ENCODE measurements at places on chromosomes 3 and 15.

GRCh38 chr3:25610167-25610566, 54.5 kb downstream of the TOP2B start:
- no peak for DNase-seq

DNA sequence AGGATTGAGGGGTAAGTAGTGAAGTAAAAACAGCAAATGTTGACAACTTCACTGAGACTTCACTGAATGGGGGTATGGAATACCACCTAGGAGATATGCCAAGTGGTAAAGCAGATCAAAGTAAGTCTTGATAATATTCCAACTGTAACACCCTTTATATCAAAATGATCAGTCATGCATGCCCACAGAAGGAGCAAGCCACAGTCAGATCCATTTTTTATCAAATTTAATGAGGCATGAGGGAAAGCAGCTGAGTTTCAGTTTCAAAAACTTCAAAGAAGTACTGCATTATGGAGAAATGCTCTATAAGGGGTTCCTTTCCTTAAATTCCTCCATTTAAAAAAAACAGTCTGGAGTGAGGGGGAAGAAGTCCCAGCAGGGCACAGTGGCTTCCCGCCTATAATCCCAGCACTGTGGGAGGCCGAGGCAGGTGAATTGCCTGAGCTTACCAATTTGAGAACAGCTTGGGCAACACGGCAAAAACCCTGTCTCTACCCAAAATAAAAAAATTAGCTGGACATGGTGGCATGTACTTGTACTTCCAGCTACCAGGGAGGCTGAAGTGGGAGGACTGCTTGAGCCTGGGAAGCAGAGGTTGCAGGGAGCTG, 56.9 kb downstream of the TJP1 start:
- no peak for DNase-seq

GRCh38 chr3:169619793-169620192, 43.7 kb downstream of the MECOM start:
- DNase-seq = no peak

DNA sequence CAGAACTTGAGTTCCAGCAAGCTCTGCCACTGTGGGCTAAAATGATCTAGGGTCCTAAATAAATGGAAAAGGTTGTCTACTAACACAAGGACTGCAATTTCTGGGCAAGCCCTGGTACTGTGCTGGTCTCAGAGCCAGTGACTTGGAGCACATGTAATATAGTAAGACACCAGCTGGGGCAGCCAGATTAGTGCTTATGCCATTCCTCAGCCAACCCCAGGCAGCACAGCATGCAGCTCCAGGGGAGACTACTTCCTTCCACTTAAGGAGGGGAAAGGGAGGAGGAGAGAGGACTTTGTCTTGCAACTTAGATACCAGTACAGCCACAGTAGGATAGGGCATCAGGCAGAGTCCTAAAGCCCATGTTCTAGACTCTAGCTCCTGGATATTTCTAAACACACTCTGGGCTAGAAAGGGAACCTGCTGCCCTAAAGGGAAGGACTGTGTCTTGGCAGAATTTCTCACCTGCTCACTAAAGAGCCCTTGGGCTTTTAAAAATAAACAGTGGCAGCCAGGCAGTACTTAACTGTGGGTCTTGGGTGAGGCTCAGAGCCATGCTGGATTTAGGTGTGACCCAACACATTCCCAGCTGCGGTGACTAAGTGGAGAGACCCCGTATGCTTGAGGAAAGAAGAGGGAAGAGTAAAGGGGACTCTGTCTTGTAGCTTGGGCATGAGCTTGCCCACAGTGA, 223.7 kb upstream of the BCHE start:
- no peak for DNase-seq

GRCh38 chr3:152556731-152557254, 278.1 kb upstream of the P2RY1 start:
- no peak for DNase-seq

DNA sequence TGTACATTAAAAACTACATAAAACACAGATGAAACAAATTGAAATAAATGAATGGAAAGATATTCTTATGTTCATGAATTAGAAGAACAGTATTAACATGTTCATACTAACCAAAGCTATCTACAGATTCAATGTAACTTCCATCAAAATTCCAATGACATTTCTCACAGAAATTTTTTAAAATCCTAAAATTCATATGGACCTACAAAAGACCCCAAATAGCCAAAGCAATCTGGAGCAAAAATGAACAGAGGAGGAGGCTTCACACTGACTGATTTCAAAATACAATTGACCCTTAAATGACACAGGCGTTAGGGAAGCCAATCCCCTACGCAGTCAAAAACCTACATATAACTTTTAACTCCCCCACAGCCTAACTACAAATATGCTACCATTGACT, 39.4 kb downstream of the KPNA1 start:
- DNase-seq = no peak

DNA sequence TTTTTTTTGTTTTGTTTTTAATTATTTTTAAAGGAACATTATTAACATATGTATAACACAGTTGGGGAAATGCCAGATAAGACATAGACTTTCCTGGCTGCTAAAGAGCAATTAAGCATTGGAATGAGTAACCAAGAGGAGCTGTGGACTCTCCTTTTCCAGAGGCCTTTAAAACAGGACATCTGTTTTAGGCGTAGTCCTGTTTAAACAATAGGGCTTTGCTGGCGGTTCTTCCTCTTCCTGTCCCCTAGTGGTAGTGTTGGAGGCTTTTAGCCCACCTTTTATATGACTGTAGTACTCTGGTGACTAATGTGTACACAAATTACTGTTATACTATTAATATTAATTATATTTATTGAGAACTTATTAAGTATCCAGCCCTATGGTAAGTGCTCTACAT, 81.9 kb downstream of the PPARG start:
- DNase-seq = no peak

DNA sequence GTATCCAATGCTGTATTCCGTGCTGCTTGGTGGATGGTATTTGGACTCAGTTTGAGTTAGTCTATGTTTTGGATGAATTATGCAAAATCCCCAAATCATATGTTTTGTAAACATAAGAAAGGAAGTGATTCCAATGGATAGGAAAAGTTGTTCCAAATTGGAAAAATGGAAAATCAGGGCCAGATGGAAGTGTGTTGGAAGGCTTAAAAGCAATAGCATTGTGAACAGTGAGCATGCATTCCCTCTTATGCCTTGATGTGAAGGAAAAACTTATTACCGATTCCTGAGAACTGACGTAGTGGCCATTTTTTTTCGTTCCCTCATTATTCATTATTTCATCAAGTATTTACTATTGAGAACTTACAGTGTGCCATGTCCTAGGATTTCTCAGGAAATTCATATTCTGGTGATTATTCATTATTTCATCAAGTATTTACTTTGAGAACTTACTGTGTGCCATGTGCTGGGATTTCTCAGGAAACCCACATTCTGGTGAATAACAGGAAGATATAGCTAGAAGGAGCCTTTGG, 144.1 kb upstream of the TPRG1 start:
- DNase-seq = no peak

DNA sequence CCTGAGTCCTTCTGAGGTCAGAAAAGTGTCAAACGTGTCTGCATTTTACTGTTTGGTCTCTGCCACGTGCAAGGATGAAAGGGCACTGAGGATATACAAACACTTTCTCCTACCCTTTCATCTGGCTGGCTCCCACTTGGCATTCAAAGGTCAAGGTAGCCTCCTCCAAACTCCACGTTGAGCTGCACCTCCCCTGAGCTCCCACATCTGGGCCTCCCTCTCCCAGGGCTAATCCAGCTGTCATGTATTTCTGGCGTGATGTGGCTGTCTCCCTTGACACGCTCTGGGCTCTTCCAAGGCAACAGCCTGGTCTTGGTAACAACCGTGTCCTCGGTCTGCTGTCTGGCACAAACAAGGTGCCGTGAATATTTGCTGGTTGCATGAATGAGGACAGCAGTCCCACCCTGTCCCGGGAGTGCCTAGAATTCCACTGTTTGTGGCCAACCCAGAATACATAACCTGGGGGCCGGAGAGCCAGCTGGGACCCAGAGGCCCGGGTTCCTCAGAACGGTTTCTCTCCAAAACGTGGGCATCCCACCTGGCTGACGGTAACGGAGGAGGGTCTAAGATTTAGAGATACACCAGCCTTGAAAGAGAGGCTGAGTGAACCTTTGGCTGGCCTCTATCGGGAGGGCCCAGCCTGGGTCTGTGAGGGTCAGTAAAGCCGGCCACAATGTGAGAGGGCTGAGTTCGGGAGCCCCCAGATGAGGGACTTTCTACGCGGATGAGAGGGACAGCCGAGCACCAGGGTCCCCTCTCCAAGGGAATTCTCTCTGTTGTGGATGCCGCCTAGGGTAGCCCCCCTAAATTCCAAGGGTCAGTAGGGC, 767 bp downstream of the GLT8D1 start:
- DNase-seq = no peak

DNA sequence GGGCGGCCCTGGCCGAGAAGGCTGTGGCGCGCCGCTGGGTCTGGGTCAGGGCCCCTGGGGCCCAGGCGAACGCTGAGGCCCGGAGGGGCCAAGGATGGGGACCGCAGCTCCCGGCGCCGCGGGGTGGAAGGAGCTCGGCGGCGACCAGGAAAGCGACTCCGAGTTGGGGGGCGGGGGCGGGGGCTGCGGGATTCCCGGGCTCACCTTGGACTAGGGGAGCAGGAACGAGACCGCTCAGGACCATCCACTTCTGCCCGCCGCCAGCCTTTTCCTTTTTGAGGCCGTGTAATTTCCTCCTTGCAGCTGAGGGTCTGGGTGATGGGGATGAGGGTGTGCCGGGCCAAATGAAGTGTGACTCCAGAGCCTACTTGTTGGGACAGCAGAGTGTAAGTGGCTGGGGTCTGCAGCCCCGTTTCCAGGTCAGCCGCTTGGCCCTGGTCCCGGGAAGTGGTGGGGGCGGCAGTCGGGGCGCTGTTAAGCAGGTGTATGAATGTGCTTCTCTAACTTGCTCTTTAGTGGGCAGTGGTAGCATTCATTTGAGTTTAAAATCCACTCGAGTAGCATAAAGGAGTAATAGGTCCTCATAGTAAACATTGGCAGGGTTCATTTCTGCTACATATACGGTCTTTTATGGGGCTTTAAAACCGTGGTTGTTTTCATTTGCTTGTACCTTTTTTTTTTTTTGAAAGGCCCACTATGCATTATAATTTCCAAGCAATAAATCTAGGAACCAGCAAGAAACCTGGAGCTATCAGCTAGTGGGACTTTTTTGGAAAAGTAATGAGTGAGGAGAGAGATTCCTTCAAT, 717 bp downstream of the PXK start:
- DNase-seq = no peak

DNA sequence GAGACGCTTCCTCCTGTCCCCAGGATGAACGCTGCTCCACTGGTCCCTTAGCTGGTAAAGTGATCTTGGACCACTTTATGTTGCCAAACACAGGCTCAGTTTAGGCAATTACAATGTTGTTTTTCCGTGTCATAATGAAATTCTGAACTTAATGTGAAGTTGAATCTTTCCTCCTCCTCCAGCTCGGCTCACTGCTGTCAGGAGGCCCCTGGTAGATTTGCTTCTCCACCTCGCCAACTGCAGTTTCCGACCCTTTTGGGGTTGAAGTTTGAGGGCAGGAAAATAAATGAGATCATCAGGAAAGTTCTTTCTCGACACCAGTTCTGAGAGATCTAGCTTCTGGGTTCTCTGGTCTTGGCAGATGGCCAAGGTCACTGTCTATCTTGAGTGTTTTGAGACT, 27.8 kb downstream of the CFAP161 start:
- no peak for DNase-seq

GRCh38 chr15:29410338-29410737, 140.7 kb upstream of the NSMCE3 start:
- DNase-seq = no peak

- no peak for DNase-seq
These were observed 11.9 kb downstream of the P3H2 start for GRCh38 chr3:190108804-190109203.

GRCh38 chr3:53554559-53555067, 60.2 kb downstream of the CACNA1D start:
- DNase-seq = no peak

Data from activated CD4-positive, CD25-positive, alpha-beta regulatory T cell (primary cell).